ENCODE measurements at places on chromosomes 1 and 21.

GRCh38 chr21:39434950-39435349, 10.6 kb downstream of the LCA5L start:
- DNase-seq, result no peak

GRCh38 chr1:39395357-39395831, 96.0 kb upstream of the BMP8A start:
- DNase-seq, result no peak

DNA sequence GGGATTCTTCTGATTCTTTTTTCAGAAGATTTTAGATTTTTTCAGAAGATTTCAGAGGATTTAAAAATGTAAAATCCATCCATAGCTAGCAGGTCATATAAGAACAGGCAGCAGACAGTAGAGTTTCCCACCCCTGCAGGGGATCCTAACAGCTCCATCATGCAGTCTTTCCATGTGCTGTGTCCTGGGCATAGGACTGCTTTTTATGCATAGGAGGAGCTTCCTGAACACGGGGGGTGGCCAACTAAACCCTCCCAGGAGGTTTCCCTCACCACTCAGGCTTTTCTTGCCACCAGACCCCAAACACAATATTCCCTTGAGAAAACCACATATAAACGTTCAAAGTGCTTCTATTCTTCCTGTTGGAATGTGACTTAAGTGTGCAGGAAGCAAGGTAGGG, 90.1 kb upstream of the TNR start:
- DNase-seq, result no peak

DNA sequence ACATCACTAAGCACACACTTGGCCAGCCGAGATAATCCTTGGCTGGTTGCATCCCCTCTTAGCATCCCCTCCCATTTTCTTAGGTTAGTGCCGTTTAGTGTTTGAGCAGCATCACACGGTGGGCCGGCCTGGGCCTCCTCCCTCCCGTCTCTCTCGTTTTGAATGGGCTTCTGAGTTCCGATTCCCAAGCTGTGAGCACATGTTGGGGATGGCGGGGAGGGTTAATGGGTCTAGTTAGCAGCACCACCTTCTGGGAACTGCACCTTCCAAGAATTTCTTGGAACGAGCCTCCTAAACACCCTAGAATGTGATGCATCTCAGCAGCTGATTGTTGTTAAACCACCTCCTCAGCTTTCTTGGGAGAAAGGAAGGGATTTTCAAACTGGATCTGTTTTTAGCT, 73.3 kb downstream of the CNIH3 start:
- DNase-seq, result no peak

DNA sequence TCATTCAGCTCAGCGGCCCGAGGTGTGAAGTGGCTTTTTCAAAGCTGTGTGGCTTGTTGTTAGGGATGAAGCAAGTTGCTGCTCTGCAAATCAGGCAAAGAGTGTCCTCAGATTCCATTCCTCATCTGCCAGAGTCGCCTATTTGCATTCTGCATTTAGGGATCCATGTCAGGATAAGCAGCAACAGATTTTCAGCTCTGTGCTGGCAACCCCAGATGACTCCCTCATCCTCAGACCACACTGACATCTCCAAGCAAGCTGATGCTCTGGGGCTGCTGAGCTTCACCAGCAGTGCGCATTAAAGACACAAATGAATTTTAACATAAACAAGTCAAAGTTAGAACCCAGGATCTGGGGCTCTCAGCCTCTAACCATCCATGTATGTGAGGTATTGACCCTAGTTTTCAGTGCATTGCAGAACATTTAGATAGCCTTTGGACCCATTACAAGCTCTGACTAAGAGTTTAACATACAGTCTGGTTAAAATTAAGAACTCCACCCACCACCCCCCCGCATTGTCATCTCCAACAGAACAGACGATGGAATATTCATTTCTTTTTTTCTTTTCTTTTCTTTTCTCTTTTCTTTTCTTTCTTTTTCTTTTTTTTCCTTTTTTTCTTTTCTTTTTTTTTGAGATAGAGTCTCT, 10.9 kb downstream of the CFAP107 start:
- DNase-seq, result no peak

- DNase-seq, result no peak
These were observed 5.7 kb upstream of the SPRR3 start for GRCh38 chr1:152995842-152996241.

- DNase-seq, result no peak
These were observed 27.9 kb downstream of the TNFRSF1B start for GRCh38 chr1:12194666-12195216.

Data from NCI-H1436 (cell line).